NCI-H2081 treated with DMSO at 0.1 percent for 48 hours (cell line): ENCODE measurements at places on chromosomes 5 and 9.

- no peak for DNase-seq
These were observed 19.1 kb downstream of the TGFBI start for GRCh38 chr5:136047858-136048257.

DNA sequence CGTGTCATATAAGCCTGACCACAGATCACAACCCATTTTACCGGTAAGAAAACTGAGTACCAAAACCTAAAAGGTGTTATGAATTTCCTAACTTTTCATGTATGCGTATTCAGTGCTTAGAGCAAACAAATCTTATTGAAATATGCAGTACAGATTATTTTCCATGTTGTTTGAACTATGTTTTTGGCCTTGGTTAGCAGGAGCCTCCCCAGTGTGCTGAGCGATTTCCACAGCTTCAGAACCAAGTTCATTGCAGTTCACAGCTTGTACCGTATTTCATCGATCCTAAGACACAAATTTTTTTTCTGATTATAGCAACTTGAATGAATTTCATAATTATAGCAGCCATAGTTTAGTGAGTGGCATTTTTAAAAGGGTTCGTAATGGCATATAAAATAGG, 13.7 kb downstream of the ADAMTSL1 start:
- DNase-seq: no peak

DNA sequence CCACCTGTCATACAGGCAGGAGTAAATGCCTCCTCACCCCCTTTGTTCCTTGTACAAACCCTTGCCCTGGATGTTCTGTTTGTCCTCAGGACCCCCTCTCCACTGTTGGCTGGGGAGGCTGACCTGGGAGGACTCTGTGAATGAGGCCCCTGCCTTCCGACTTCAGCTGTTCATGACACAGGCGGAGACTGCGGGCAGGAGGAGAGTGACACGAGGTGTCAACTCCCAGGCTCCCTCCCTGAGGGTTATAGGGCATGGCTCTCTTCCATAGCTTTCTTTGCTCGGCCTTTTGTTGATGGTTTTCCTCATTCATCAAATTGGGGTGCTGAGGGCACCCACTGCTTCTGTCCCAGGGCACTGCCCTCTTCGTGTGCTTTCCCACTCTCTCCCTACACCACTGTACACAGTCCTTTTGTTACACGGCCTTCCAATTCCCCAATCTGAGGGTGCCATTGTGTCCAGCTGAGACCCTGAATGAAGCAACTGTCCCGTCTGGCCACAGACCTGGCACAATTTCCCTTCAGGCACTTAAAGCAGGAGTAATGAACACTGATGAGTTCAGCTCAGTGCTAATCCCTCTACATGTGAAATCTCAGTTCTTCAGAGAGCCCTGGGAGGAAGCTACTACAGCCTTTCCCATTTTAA, 33.8 kb downstream of the KCNIP1 start:
- DNase-seq: no peak

DNA sequence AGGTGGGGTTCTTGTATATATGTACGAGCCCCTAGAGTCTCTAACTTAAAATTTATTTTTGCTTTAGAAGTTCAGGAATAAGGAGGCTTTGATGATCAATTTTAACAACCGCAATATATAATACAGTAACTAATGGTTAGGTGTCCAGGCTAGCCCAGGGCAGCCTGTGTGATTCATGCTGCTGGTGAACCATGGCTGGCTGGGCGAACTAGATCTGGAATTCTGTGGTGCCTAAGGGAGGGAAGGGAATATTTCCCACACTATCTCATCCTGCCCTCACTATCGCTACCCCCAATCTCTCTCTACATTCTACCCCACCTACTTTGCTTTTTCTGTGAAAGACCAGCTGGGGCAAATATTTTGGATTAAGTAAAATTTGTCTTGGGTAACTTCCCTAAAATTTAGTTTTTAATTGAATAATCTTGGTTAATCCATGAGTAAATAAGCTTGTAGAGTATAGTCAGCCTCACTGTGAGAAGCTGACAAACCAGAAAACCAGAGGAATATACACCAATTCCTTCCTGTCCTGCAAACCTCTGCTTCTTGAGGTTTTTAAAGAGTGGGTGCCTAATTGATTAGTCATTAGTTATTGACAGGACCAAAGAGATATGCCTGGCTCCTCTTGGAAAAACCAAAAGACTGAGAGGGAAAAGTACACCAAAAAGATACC, 115.1 kb upstream of the CCDC152 start:
- DNase-seq: no peak

DNA sequence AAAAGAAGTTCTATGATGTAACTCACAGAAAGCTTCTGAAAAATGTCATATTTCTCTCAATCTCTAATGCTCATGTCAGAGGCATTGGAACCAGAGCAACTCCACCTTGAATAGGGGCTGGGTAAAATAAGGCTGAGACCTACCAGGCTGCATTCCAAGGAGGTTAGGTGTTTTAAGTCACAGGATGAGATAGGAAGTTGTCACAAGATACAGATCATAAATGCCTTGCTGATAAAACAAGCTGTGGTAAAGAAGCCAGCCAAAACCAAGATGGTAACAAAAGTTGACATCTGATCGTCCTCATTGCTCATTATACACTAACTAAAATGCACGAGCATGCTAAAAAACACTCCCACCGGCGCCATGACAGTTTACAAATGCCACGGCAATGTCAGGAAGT, 411.1 kb upstream of the GRIA1 start:
- no peak for DNase-seq
